ENCODE measurements at places on chromosomes 6 and 20.

DNA sequence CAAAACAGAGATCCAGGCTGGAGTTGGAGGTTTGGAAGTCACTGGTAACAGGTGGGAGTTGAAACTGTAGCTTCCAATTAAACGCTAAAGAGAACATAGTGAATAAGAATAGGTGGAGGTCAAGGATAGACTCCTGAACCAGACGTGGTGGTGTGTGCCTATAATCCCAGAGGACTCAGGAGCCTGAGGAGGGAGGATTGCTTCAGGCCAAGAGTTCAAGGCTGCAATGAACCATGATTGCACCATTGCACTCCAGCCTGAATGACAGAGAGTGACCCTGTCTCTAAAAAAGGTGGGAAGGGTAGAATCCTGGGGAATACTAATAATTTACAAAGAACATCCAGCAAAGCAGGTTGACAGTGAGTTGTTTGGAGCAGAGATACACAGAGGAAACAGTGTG, 13.6 kb downstream of the NRSN1 start:
- DNase-seq: no peak

DNA sequence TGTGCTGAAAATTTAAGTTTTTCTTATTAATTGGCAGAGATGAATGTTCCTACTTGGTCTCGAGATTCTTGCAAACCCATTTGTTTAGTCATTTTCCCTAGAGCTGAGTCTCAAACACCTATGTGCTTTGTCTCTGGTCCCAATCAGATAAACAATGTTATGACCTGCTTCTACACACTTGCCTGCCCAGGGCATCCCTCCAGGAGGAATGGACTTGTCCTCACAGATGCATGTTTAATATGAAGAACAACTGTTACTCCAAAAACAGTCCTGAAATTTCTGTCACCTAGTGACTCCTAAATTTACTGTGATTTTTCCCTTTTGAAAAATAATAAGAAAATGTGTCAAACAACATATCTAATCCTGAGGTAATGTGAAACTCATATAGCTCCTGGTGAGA, 43.7 kb downstream of the HDGFL1 start:
- no peak for DNase-seq

DNA sequence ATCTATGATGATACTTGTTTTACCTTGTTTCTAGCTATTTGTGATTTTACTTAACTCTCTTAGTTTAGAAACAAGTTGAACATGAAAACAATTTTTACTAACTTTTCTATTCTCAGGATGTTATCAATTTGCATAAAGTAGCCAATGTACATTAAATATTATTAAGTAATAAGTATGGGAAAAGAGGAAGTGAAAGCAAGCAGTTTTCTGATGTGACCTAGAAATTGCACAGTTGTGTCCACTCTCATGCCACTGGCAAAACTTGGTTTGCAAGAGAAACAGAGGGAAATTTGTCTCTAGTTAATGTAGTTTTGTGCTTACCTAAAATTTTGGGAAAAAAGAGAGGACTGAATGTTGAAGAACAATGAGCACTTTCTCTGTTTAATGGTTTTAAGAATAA, 19.2 kb upstream of the TSPYL1 start:
- DNase-seq: no peak

DNA sequence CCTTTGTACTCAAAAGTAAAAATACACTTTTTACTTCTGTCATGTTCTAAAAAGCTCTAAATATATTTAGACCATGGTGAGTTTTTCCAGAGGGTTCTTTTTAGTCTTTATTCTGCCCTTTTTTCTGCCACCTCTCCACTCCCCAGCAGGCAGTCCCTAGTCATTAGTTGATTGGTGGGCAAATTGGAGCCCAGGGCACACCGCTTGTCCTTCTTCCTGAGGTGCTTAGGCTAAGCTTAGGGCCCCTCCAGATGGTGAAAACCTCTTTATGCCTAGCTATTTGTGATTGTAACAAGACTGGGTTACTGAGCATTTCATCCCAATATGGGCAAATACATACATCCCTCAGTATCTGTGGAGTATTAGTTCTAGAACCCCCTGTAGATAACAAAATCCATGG, 6.2 kb downstream of the TREML1 start:
- no peak for DNase-seq

DNA sequence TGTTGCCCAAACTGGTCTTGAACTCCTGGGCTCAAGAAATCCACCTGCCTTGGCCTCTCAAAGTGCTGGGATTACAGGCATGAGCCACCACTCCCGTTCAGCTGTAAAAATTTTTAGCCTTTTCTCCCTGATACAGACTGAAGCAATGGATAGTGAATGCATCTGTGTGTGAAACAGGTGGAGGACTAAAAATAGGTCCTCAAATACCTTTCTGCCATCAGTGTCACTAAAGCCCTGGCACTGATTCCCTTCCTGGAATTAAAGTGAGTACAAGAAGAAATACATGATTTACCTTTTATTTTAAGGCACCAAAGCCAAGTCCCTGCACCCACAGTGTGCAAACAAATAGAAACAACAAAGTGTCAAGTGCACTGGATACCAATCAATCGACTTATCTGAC, 25.1 kb downstream of the TULP4 start:
- DNase-seq: no peak

DNA sequence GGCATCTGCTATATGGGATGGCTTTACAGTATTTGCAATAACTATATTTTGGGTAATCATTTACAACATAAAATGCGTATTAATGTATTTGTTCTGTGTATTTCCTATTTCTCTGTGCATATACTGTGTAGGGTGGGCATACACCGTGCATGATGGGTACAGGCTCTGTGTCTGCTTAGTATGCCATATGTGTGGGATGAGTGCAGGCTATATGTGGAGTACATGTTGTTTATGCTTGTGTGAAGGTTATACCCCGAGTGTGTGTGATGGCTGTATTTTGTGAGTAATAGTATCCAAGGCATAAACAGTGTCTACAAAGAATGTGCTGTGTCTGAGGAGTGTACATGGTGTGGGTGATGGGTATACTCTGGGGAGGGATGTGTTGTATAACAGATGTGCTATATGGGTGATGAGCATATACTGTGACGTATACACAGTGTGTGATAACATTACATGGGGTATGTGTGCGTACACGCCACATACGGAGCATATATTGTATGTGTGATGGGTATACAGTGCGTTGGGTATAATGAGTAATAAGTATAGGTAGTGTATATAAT, 52.7 kb downstream of the CPXM1 start:
- no peak for DNase-seq

Measured in hematopoietic multipotent progenitor cell treated with erythropoietin and hydrocortisone succinate and interleukin-3 and kit ligand, for 17 days (in vitro differentiated cells).